Femur (tissue), 1 donor: ENCODE measurements at places on chromosomes 3 and 15.

DNA sequence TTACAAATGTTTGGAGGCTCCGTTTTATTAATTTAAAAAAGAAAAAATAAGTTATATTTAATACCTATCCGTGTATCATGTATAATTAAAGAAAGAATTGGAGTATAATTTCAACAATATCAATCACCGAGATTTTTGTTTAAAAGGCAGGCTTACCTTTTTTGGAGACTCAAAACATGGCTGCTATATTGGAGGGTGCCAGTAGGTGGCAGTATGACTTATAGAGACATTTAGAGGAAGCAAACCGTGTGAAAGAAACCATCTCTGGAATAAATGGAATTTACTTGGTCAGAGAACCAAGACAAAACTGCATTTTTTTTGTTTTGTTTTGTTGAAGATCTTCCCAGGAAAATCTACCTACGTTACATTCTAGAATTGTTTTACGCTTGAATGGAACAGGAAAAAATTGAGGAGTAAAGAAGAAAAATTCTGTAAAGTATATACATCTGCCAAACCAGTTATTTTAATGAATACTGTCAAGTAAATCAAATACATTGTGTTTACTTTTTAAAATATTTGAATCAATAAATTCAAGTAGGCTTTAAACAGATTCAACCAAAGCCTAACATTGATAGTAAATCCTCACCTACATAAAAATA is 802.6 kb upstream of the ALCAM start:
- no peak for DNase-seq

GRCh38 chr3:10432931-10433330 is 72.5 kb downstream of the ATP2B2 start:
- DNase-seq = no peak

- no peak for DNase-seq
Observed at GRCh38 chr3:134274571-134274970, 23.9 kb upstream of the RYK start.

DNA sequence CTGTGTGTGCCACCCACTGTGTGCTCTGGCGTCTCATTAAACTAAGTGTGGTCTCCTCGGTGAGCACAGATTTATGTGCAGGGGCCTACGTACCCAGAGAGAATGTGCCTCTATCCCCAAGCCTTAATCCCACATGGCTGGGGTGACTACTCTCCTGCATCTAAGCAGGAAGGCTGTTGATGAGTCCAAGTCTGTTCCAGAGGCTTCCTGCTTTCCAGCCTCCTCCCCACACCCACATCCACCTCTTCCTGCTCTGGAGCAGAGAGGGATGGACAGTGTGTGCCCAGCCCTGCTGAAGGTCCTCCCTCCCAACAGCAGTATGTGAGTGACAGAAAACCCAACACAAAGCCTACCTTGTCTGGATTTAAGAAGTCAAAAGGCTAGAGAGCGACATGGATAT is 38.8 kb upstream of the BCL2L10 start:
- DNase-seq = no peak
